ENCODE measurements at places on chromosomes 2 and 18.

GRCh38 chr2:127314193-127314988 is 20.4 kb upstream of the ERCC3 start:
- DNase-seq, result no peak

- no peak for DNase-seq
Observed at GRCh38 chr18:22673182-22673862, 255.6 kb upstream of the CTAGE1 start.

DNA sequence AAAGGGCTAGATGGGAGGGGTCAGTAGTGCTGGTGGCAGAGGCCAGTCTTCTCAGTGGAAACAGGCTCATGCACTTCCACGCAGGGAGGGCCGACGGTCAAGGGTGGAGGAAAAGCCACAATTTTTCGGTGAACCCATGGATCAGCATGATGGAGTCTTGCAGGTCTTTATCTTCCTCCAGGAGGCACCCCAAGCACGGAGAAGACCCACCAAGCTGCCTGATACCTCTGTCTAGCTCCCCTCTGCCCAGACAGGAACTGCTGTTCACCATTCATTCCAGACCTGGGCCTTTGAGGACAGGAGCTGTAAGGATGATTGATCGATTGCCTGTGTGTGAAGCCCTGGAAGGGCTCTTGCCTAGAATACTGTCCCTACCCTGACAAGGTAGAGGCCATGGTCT is 2.8 kb upstream of the LRRFIP1 start:
- no peak for DNase-seq

DNA sequence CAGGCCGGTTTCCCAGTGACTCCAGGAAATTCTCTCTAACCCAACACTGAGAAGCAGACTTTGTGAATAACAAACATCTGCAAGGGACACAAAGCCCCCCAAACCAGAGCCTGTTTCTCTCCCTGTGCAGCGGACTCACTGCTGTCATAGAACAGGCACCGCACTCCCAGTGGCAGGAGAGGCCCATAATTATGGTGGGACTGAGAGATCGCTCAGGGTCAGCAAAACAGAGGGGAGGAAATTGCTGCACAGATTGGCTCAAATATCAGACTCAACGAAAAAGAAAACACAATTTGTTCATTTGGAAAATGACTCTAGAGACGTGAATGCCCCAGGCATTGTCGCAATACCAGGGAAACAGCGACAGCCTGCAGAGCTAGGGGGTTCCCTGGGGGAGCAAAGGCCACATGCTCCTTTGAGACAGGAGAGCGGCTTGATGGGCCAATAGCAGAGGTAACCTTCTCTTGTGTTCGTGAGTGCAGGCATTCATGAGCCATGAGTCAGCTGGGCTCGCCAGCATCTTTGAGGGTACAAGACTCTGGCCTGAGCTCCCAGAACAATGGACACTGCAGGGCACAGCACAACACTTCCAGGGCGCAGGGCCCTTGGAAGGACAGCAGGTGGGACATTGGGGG is 143.3 kb upstream of the KLHL29 start:
- no peak for DNase-seq

DNA sequence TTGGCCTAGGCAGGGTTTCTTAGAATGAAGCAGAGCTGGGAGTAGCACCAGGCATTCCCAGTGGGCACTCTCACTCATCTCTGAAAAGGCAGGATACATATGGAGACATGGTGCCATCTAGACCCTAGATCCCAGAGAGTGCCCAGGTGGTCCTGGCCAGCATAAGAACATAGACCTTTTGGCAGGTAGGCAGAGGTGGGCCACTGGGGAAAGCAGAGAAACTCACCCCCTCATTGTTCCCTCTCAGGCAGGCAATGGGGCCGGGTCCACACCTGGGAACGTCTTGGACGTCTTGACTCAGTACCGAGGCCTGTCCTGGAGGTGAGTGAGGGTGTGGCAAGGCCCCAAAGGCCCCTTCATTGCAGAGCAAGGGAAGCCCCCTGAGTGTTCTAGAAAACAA is 69.2 kb downstream of the PLB1 start:
- no peak for DNase-seq

DNA sequence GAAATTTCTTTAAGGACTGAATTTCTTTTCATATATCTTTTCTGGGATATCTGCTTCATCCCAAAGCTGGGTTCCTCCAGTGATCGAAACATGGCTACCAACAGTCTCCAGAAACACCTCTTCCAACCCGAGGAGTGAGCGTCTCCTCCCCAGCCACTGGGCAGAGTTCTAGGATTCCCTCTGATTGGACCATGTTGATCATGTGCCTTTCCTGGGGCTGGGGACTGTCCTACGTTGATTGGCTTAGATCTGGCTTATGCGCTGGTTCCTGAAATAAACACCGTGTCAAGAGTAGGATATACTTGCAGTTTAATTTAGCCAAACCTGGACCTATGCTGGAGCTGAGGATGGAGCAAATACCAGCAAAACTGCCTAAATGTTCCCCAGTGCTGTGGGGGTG is 55.5 kb upstream of the SLC16A14 start:
- no peak for DNase-seq

Measured in activated effector memory CD4-positive, alpha-beta T cell treated with Interleukin-2 at 50 U/mL for 16 hours (primary cell).